Stimulated activated CD4-positive, alpha-beta T cell treated with anti-CD3 and anti-CD28 coated beads, Interleukin-15, amount 100 ng/mL, for 1 hour (primary cell): ENCODE measurements at places on chromosomes 7 and 10.

GRCh38 chr10:62437696-62438095, 63.5 kb downstream of the ZNF365 start:
- DNase-seq = no peak

GRCh38 chr10:129319934-129320333, 147.1 kb upstream of the MGMT start:
- DNase-seq = no peak

DNA sequence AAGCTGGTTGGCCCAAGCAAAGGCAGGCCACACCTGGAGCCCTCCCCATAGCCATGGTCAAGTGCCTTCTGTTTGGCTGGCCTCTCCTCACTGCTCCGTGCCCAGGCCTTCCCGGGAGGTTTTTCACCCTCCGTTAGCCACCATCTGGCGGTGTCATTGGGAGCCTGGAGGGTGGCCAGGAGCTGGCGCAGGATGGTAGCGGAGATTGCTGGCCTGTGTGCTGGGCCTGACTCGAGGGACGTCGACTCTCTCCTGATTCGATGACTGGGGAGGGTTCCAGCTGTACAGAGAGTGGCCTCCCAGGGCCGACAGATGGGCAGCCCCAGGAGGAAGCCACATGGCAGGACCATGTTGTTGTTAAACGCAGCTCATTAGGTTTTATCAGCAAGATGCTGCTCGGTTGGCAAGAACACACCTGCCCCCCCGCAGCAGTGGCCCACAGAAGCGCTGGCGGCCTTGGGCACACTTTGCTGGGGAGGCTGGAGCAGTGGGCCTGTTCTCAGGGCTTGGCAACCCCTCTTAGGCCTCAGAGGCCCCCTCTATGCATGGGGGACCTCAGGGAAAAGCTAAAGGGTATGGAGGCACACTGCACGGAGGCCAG, 64.0 kb upstream of the CACUL1 start:
- DNase-seq = no peak

- DNase-seq = no peak
These were observed 41.4 kb upstream of the GHITM start for GRCh38 chr10:84097787-84098353.

- DNase-seq = no peak
These were observed 424.3 kb downstream of the RPS24 start for GRCh38 chr10:78457804-78458482.

DNA sequence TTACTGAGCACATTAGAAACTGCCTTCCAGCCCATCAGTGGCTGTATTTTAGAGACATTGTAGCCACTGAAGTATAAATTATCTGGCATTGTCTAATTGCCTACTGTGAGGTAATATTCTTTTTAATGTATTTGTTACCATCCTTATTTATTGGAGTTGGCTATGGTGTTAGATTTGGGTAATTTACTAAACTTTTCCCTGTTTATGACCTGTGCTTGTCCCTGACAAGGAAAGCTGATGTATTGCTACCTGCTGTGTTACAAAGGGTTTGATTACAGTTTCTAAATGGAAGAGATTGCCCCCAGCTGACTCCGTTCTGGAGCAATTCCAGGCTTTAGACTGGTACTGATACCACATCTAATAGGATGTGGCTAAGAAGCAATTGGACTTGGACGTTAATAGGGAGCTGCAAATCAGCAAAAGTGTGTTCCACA, 12.3 kb upstream of the ASCC1 start:
- no peak for DNase-seq

DNA sequence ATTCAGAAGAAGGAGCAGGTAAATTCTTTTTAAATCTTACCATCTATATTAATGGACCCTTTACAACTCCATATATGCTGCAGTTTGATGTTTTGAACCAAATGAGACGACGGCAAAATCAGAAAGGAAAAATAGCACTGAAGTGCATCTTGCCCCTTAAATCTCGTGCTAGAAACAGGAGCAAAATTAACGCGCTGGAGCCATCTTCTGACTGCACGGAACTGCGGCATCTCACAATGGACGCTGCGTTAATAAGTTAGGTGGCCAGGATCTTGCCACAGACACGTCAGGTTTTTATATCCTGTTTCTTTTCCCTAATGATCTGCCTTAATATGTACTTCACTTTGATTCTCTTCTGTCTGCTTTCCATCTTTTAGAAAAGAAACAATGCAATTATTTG, 354.5 kb downstream of the TFEC start:
- no peak for DNase-seq

DNA sequence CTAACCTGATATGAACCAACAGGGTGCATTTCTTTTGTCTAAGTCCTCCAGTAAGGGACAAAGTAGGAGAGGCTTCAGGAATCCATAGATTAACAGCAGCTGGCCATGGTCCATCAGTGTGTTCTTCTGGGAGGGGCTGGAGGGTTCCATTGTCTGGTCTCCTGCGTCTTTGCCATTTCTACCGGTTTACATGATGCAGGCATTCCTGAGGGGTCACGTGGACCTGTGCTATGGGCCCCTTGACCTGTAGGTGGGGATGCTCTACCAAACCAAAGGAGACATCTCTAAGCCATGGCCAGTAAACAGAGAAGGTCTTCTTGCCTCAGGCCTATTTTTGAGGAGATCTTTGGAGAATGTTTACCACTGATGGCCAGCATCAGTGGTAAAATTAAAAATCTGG, 28.7 kb upstream of the HABP2 start:
- DNase-seq = no peak

DNA sequence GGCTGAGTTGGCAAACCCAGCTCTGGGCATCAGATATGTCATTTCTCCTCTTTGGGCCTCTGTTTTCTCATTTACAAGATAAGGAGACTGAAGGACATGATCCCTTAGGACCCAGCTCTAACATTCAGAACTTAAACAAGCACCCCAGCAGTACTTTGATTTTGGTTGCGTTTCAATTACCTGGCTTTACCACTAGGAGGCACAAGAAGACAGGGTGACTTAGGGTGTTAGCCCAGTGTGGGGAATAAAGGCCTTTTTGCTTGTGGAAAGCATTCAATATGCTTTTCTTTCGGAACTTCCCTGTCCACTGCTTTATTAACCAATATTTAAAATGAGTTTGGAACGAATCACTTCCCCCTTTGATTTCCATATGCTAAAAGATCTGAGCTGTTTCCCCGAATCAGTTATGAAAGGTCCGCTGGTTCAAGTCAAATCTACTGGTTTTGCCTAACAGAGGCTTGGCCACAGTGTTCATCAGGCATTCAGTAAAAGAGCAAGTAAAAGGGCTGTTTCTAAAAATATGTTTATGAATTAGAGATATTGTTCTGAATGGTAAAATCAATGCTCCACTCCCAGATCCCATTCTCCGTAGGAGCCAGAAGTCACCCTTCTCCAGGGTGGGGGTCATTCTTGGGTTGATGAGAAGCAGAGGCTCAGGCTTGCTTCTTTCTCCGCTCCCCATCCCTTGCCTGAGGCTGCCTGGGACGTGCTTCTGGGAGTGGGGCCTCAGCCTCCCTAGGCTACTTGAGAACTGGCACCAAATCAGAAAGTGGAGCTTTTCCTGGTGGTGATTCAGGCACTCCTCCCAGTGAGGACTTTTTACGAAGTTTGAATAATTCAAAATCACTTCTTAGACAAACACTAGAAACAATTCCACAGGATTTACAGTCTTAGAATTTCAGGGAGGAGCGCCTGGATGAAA, 105.5 kb downstream of the MYOF start:
- no peak for DNase-seq

GRCh38 chr7:79298145-79298760, 155.2 kb downstream of the MAGI2 start:
- no peak for DNase-seq

GRCh38 chr7:75945297-75946168, 30.6 kb downstream of the POR start:
- DNase-seq = no peak

DNA sequence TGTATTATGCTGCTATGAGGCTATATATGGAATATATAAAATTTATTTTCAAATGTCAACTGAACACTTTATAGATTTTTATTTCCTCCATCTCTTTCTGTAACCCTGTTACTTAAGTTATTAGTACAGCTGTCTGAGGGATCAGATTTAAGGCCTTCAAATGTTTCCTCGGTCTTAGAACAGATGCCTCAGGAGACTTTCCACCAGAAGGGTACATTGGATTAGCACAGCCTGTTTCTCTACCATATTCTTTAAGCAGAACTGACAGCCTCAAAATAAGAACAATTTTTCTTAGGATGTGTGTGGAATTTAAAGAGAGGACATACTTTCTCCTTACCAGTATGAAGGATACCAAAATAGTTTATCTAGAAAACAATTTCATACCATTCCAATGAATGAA, 53.0 kb upstream of the HGF start:
- no peak for DNase-seq

DNA sequence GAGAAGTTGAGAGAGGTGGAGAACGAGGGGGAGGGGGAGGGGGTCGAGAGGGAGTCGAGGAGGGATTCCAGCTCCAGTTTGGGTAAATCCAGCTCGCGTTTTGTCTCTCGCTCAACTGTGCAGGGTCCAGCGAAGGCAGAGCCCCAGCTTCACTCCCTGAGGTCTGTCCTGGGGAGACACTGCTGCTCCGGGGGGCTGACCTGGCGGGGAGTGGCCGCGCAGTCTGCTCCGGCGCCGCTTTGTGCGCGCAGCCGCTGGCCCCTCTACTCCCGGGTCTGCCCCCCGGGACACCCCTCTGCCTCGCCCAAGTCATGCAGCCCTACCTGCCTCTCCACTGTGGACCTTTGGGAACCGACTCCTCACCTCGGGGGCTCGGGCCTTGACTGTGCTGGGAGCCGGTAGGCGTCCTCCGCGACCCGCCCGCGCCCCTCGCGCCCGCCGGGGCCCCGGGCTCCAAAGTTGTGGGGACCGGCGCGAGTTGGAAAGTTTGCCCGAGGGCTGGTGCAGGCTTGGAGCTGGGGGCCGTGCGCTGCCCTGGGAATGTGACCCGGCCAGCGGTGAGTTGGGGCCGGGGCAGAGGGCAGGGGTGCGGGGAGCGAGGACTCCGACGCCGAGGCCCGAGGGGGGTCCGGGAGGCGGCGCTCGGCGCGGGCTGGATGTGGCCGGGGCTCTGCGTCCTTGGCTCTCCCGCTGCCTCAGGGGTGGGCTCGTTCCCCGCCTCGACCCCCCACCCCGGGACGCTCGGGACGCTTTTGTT, at the start of gene TET1:
TET1 (plus strand) TSS at position 152 of the 757 bp plus-strand sequence. CDS start 12,002 bp downstream, outside the sequence.
- DNase-seq = no peak

- no peak for DNase-seq
These were observed 8.3 kb upstream of the ZNF783 start for GRCh38 chr7:149253665-149254064.

- DNase-seq = no peak
These were observed 141.4 kb downstream of the GRID1 start for GRCh38 chr10:86225103-86225782.

GRCh38 chr10:35495521-35496119, 109.5 kb upstream of the GJD4 start:
- no peak for DNase-seq

DNA sequence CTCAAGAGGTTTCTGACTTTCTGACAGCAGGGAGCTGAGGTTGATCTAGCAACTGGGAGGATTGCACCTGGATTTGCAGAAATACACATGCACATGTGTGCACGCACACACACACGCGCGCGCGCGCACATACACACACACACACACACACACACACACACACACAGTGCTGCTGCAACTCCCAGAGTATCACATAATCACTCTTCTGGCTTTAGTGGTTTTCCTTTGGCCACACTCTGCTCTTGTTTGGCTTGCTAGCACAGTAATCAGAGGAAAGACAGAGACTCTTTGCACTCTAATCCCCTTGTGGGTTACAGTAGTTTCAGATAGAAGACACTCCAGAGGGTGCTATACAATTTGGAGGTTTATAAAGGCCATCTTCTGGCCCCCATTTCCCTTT, 705.0 kb downstream of the AUTS2 start:
- DNase-seq = no peak

GRCh38 chr7:130299866-130300265, 6.9 kb downstream of the CPA4 start:
- no peak for DNase-seq

GRCh38 chr10:85225311-85225710, 896.9 kb downstream of the CCSER2 start:
- DNase-seq = no peak

GRCh38 chr10:102994531-102995295, 76.6 kb downstream of the CNNM2 start:
- no peak for DNase-seq

DNA sequence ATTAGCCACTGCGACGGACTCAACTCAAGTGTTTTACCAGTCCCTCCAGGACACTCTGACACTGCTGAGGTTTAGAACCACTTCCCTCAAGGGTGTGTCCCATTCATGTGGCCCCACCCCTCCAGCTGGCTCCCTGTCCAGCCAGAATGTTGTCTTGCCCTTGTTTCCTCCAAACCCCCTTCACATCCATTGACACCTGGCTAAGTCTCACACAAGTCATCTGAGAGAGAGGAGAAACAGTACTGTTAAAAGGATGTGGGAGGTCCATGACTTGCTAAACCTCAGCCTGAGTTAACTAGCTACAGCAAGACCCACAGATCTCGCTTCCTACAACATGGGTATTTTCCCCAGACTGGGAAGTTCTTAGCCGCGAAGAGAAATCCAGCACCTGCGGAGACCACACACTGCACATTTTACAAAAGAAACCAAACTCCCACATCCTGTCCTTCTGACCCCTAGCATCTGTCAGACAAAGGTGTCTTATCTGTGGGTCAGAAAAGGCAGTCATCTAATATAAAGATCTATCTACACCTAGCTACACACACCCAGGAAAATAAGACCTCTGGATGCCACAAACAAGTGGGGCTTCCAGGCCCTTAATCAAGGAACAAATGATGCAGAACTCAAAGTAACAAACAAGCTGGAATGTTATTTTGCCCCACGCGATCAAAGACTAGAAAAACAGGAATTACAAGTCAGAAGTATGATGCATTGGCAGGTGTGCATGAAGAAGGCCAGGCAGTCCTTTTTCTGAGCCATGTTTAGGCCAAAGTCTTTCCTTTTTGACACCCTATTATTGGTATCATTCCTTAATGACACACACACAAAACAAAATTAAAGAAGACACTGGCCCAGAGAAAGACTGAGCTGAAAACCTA, 13.9 kb downstream of the OSBPL3 start:
- no peak for DNase-seq

GRCh38 chr10:120600871-120601649, 144.0 kb downstream of the PLPP4 start:
- no peak for DNase-seq

DNA sequence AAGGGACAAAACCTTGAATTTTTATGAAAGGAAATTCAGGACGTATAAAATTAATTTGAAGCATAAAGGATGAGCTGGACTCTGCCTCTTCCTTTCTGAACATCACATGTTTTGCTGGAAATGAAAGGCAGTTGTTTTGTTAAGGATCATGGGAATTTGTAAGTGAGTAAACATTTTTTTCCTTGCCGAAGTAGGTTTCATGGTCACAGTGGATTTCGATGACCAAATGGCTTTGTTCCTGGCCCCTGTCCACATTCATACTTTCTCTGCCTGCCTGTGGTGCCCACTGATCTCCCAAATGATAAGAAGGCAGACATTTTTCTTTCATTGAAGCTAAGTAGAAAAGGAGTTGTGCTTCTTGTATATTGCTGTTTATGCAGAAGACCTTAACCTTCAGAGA, 104.2 kb downstream of the ARID5B start:
- no peak for DNase-seq

GRCh38 chr10:124632566-124632965, 111.6 kb downstream of the FAM53B start:
- no peak for DNase-seq
